Osteoblast (primary cell): ENCODE measurements at places on chromosomes 5 and 9. TPM values are rescaled to one million over a fixed set of nuclear protein-coding genes. Genes with fewer than 3 reads are reported as not detected.

The TMC1 gene
- under 0.01 TPM in 1 of 2 replicates, not detected in the other for total RNA-seq

The HCN1 gene
- not detected in 2 replicates for total RNA-seq

The EIF4E1B gene
- total RNA-seq: not detected in 2 replicates

The RNF180 gene
- 10.5 and 12.7 TPM in 2 replicates for total RNA-seq

The CARTPT gene
- total RNA-seq: not detected in 2 replicates

The PCDHB5 gene
- total RNA-seq: 1.5 and 2.9 TPM in 2 replicates

The ANKRD18A gene
- under 0.01 TPM in 1 of 2 replicates, not detected in the other for total RNA-seq

The NR2F1-AS1 gene
- 15.9 and 17.4 TPM in 2 replicates for total RNA-seq

The SPATA31A3 gene
- not detected in 2 replicates for total RNA-seq

The SARDH gene
- total RNA-seq: 5.4 and 10.9 TPM in 2 replicates

GRCh38 chr9:6656614-6657300, 11.2 kb upstream of the GLDC start:
- DNase-seq: no peak
- H3K27me3 ChIP-seq: no peaks in the 10 kb centered on the region
- H3K27ac ChIP-seq: no peak overlapping the region
- no peak overlapping the region for H3K4me3 ChIP-seq
- no peaks in the 10 kb centered on the region for H3K36me3 ChIP-seq

DNA sequence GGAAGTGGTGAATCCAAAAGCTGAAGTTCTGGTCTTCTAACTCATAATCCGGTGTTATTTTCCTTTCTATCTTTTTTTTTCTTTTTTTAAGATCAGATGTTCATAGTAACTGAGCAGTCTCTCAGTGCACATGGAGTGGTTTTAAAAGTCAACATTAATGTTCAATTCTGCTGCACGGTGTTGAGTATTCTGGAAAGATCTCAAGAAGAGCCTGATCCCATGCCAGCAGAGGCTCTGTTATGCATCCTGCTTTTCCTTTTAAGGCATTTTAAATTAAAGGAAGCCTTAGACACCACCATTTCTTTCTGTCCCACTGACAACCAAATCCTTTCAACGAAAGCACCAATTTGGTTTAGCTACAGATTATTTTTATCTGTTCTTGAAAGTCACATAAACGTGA, 33.4 kb downstream of the SEMA5A start:
- H3K4me3 ChIP-seq: no peak overlapping the region
- no peaks in the 10 kb centered on the region for H3K27me3 ChIP-seq
- peaks cover 15% of the 10 kb centered on the region for H3K4me1 ChIP-seq
- H3K36me3 ChIP-seq: no peaks in the 10 kb centered on the region
- no peak overlapping the region for H3K27ac ChIP-seq

GRCh38 chr9:72228282-72228681, 79.0 kb downstream of the GDA start:
- H3K27ac ChIP-seq: no peak overlapping the region
- no peaks in the 10 kb centered on the region for H3K4me1 ChIP-seq
- H3K4me3 ChIP-seq: no peak overlapping the region
- DNase-seq: no peak
- H3K27me3 ChIP-seq: no peaks in the 10 kb centered on the region

- H3K36me3 ChIP-seq: peaks cover 8% of the 10 kb centered on the region
- H3K27ac ChIP-seq: no peak overlapping the region
- no peak for DNase-seq
These were observed 36.1 kb downstream of the ANKS6 start for GRCh38 chr9:98760231-98760630.

- H3K27ac ChIP-seq: peak overlapping the region; percentile 89
- H3K4me1 ChIP-seq: peaks cover 35% of the 10 kb centered on the region
- H3K27me3 ChIP-seq: peaks cover 3% of the 10 kb centered on the region
These were observed 52.1 kb upstream of the NFIB start for GRCh38 chr9:14366076-14366475.

- H3K36me3 ChIP-seq: no peaks in the 10 kb centered on the region
- H3K4me1 ChIP-seq: no peaks in the 10 kb centered on the region
- no peak overlapping the region for H3K27ac ChIP-seq
- no peaks in the 10 kb centered on the region for H3K27me3 ChIP-seq
These were observed 375.9 kb downstream of the ARRDC3 start for GRCh38 chr5:91007251-91007650.

GRCh38 chr9:5052838-5053237, 67.8 kb downstream of the JAK2 start:
- H3K36me3 ChIP-seq: no peaks in the 10 kb centered on the region
- no peaks in the 10 kb centered on the region for H3K4me1 ChIP-seq
- H3K4me3 ChIP-seq: no peak overlapping the region
- no peak overlapping the region for H3K27ac ChIP-seq
- DNase-seq: no peak
- no peaks in the 10 kb centered on the region for H3K27me3 ChIP-seq

DNA sequence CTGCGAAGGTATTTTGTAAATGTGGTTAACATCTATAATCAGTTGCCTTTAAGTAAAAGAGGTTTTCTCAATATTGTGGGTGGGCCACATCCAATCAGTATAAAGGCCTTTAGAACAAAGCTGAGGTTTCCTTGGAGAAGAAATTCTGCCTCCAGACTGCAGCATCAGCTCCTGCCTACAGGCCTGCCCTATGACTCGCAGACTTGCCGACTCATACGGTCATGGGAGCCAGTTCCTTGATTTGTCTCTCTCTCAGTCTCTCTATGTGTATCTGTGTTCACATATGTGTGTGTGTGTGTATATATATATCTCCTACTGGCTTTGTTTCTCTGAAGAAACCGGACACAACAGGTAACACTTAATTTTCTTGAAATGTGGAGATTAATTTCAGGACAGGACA, 45.3 kb downstream of the SLC36A1 start:
- no peak overlapping the region for H3K27ac ChIP-seq
- no peak for DNase-seq
- H3K4me1 ChIP-seq: no peaks in the 10 kb centered on the region
- H3K36me3 ChIP-seq: peaks cover 19% of the 10 kb centered on the region
- H3K27me3 ChIP-seq: no peaks in the 10 kb centered on the region
- H3K4me3 ChIP-seq: no peak overlapping the region

DNA sequence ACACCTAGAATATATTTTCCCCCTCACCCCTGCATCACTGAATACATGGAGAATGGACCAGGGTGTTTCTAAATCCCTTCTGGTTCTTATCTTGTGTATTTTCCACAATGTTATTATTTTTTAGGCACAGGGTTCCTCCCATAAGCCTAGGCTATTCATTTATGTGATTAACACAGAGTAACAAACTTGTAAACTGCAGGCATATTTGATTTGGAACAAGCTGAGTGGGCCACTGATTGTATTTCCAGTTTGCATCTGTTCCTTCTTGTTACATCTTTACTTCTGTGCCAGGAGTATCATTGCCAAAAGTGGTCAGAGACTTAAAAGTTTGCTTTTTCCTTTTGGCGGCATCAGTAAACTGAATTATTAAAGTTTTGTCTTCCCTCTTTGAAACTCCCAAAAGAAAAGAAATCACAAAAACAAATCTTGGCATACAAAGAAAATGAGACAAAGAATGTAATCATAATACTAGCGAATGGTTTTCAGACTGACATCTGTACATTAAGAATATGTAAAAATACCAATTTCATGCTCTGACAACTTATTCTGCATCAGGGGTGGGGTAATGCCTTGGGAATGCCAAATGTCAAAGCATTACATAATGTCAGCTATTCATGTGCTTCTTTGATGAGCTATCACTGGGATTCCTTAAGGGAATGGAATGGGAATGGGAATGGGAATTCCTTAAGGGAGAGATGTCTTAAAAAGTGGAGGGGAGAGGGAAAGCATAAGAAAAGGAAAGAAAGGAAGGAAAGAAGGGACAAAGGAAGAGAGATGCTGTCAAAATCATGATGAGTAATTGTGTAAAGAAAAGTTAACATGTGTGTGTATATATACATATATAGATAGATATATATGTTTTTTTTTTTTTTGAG, 22.2 kb upstream of the PAX5 start:
- H3K27ac ChIP-seq: no peak overlapping the region
- no peak for DNase-seq
- no peak overlapping the region for H3K4me3 ChIP-seq
- H3K4me1 ChIP-seq: no peaks in the 10 kb centered on the region

DNA sequence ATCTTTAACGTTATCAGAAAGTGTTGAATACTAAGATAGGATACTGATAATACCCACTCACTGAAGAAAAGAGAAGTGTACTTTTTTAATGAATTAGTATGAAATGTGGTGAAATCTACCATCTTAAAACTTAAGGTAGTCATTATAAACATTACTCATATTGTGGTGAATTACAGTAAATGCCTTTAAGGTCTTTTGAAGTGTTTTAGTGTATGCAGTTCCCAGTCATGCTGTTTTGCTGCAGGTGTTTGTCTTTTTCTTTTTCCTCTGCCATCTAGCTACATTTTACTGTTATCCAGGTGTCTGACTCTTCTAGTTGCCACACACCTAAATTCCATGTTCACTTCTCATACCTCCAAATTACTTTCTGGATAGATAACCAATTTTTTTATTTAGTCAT, 72.6 kb downstream of the ERMP1 start:
- no peak overlapping the region for H3K4me3 ChIP-seq
- no peak overlapping the region for H3K27ac ChIP-seq
- no peak for DNase-seq
- peaks cover 40% of the 10 kb centered on the region for H3K36me3 ChIP-seq
- no peaks in the 10 kb centered on the region for H3K27me3 ChIP-seq

DNA sequence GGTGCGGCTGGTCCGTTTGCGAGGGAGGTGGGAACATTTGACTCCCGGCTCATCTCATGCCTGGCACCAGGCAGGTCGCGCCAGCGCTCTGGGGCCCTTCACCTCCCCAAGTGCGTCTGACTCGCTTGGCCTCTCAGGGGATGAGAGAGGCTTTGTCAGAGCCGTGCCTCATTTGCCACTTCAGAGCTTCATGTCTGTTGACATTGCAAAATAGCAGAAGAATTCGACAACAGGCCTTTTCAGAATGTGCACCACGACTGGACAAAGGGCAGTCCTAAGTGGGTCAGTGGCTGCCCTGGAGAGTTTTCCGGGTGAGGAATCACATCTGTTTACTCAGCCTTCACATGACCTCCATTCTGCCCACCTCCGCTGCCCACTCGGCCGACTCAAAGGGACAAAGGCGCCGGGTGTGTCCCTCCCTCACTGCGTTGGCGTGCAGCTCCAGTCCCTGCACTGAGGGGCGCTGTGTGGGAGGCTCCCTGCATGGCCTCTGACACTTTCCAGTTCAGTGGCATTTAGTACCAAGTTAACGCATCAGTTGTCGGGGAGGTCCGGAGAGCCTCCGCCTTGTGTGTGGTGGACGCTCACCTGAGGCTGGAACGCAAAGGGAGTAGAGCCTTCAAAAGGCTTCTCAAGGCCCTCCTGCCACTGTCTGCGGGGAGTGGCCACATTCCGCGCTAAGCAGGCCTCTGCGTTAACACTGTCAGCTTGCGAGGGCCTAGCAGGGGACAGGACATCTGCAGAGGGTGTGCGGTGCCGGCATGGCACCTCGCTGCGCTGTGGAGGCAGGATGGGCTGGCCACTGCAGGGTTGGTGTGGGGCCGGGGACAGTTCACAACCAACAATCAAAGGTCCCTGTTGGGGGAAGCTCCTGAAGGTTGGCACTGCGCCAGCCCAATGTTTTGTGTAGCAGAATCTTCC, 171.5 kb downstream of the NXNL2 start:
- no peaks in the 10 kb centered on the region for H3K27me3 ChIP-seq
- DNase-seq: no peak
- no peak overlapping the region for H3K27ac ChIP-seq
- H3K36me3 ChIP-seq: no peaks in the 10 kb centered on the region

DNA sequence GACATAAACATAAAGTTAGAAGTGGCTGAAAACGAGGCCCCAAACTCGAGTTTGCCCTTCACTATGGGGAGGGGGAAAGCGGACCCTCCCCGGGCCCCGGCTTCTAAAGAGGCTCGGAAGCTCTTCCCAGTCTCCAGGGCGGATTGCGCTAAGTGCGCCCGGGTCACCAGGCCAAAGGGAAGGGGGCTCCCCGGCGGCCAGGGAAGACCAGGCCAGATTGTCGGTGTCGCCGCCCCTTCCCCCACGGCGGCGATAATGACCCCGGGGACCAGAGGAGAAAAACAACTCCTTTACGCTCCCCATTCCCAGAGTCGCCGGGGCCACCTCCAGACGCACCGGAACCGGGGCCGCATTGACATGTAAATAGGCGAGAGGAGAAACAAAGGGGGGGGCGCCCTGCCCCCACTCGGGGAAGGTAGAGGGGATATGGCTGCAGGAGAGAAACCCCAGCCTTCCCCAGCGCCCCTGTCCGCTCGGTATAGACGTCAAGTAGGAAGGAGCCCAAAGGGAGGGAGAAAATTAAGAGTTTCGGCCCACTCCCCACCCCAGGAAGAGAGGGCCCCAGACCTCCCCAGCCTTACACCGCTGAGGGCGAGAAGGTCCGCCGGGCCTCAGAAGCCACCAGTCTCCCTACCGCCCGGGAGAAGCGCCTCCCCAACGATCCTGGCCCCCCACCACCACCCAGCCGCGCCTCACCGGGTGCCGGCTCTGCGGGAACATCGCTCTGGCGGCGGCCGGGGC, 1.7 kb downstream of the TLE1 start:
- peaks cover 11% of the 10 kb centered on the region for H3K27me3 ChIP-seq
- peaks cover 20% of the 10 kb centered on the region for H3K4me1 ChIP-seq
- no peaks in the 10 kb centered on the region for H3K36me3 ChIP-seq
- H3K4me3 ChIP-seq: peak overlapping the region; percentile 81
- DNase-seq: peak; percentile 90

- H3K27me3 ChIP-seq: no peaks in the 10 kb centered on the region
- peaks cover 16% of the 10 kb centered on the region for H3K4me1 ChIP-seq
- no peak overlapping the region for H3K27ac ChIP-seq
- H3K36me3 ChIP-seq: no peaks in the 10 kb centered on the region
- no peak overlapping the region for H3K4me3 ChIP-seq
These were observed 129.8 kb downstream of the SLC12A2 start for GRCh38 chr5:128213340-128213739.

DNA sequence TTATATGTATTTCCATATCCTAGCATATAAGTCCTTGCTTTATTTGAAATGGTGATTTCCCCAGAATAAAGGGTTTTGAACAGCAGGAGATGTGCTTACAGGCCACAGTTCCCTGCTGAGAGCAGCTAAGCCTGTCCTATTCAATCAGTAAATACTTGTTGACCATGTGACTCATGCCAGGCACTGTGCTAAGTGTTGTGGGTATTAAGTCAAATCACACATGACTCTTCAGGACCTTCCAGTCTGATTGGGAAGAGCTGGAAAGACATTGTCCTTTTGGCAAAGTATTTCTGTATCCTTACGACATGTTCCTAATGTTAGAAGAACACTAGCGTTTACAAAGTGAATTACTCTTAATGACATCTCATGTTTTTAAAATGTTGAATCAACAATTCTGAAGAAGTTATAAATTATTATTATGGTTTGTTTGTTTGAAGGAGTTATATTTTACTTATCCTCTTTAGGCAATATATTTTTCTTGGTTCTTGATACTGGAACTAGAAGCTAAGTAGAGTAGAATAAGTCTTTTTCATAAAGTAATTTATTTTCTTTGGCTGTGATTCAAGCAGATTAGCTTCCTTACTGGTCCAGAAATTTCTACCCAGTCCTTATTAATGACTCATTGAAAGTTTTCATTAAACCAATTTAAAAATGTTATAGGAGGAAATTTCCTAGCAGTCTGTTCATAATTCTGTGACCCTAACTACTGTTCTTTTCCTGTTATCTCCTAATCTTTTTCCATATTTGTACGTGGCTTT, 82.1 kb downstream of the GAPVD1 start:
- peaks cover 9% of the 10 kb centered on the region for H3K4me1 ChIP-seq
- H3K36me3 ChIP-seq: peaks cover 53% of the 10 kb centered on the region
- H3K27me3 ChIP-seq: no peaks in the 10 kb centered on the region
- peak; percentile 13 for DNase-seq
- no peak overlapping the region for H3K27ac ChIP-seq
